ENCODE measurements at places on chromosomes 5 and 9.

GRCh38 chr9:79020276-79020675 is 551.5 kb upstream of the TLE4 start:
- no peak for DNase-seq

GRCh38 chr9:13383216-13383615 is 103.7 kb upstream of the MPDZ start:
- no peak for DNase-seq

GRCh38 chr5:157214415-157214814 is 33.8 kb downstream of the ITK start:
- no peak for DNase-seq

GRCh38 chr9:7153566-7153965 is 395.8 kb downstream of the KDM4C start:
- DNase-seq: no peak

GRCh38 chr5:142657446-142657845 is 28.4 kb downstream of the FGF1 start:
- DNase-seq: no peak

DNA sequence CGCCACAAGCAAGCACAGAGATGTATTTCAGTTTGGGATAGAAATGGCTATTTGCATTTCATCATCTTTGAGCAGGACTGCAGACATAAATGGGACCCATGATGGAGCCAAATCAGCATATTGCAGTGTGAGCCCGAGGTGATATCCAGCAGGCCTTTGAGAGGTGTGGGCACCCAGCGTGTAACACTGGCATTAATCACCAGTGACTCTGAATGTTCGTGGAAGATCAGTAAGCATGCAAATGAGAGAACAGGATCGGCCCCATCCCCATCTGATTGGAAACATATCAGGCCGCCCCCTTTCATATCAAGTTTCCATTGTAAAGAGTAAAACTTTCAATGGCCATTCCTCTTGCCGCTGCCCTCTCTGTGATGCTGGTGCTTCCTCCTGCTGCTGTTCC is 84.0 kb downstream of the GTF3C4 start:
- no peak for DNase-seq

DNA sequence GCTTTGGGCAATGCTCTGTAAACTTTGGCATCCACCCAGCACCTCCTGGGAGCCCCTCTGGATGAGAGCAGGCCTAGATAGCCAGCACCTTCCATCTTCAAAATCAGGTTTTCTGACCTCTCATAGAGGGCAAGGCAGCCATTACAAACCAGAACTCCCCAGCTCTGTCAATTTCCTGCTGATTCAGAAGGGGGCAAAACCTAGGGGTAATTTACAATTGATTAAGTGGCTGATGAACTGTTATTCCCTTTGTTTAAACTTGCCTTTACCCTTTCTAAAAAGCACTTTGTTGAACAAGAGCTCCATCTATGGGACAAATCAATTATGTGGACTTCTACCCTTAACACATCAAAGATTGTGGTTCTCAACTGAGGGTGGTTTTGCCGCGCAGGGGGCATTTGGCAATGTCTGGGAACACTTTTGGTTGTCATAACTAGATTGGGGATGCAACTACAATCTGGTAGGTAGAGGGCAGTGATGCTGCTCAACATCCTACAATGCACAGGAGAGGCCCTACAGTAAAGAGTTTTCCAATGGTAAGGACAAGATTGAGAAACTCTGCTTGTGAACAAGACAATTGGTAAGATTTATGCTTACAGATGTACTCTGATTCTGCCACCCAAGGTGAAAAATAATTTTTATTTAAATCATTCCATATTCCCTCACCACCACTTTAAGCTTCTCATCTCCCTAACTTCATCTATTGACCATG is 184.1 kb downstream of the MARCHF11 start:
- no peak for DNase-seq

GRCh38 chr5:53815471-53815870 is 255.0 kb downstream of the NDUFS4 start:
- no peak for DNase-seq

DNA sequence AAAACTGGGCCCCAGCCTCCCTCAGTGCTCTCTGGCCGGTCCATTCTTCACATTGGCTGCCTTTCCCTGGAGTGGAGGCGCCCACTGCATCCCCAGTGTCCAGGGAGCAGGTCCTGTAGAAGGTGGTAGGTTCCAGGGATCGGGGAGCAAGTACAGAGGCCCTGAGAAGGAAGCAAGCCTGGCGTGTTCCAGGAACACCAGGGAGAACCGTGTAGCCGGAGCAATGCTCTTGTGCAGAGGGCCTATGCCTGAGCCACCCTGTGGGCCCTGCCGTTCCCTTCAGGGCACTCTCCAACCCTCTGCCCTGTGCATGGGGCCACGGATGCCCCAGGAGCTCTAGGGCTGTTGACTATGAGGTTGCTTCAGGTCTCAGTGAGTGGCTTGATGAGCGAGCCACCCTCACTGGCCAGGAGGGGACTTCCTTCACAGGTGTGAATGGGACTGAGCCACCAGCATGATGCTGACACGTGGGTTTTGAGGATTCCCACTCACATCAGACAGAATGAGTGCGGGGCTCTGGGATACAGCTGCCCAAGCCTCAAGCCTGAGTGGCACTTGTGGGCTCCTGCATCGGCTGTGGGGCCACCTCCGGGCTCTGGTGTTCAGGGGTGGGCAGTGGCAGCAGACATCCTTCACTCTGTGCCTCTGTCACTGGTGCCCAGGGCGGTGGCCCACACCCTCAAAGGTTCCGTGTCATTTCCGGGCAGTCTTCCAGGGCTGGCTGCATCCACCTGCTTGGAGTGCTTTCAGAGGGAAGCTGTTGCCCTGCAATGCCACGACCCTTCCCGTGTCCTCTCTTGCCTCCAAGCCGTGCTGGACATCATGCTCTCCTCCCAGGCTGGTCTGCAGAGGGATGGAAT is 54.4 kb downstream of the ADAMTS2 start:
- no peak for DNase-seq

DNA sequence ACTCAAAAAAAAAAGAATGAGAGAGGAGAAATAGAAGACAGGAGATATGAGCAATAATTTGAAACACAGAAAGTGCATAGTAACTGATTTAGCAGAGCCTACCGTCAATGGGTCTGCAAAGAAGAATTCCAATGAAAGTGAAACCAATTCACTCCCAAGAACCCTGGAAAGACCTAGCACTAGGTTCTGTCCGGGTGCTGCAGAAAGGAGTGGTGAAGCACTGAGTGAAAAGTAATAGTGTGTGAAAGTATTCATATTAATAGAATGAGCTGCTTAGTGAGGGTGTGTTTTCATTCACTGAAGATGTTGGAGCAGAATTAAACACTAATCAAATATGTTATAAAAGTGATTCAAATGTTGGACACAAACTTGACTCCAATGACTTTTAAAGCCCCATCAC is 51.3 kb upstream of the SLC30A5 start:
- DNase-seq: no peak
